Kidney (tissue), 22 donors: ENCODE measurements at places on chromosomes 1 and 21. TPM values are rescaled to one million over a fixed set of nuclear protein-coding genes. Genes with fewer than 3 reads are reported as not detected.

GRCh38 chr1:211616231-211616964 lies 37.4 kb upstream of the SLC30A1 start:
- DNase-seq = no peak
- no peaks in the 10 kb centered on the region for H3K36me3 ChIP-seq
- no peaks in the 10 kb centered on the region for H3K4me1 ChIP-seq
- no peak overlapping the region for H3K27ac ChIP-seq
- H3K4me3 ChIP-seq = no peak overlapping the region

The KRTAP12-2 gene
- not detected for total RNA-seq

The SYCP1 gene
- not detected for total RNA-seq

The FCRL5 gene
- 10.3 TPM for total RNA-seq

GRCh38 chr1:167333124-167333523 lies 112.4 kb downstream of the POU2F1 start:
- H3K36me3 ChIP-seq = no peaks in the 10 kb centered on the region
- H3K27ac ChIP-seq = no peak overlapping the region
- no peaks in the 10 kb centered on the region for H3K27me3 ChIP-seq
- no peak for DNase-seq
- H3K4me3 ChIP-seq = no peak overlapping the region

GRCh38 chr1:226220473-226221189 lies 2.8 kb upstream of the MIXL1 start:
- no peaks in the 10 kb centered on the region for H3K4me1 ChIP-seq
- H3K27ac ChIP-seq = no peak overlapping the region
- DNase-seq = no peak
- no peaks in the 10 kb centered on the region for H3K36me3 ChIP-seq
- H3K27me3 ChIP-seq = peaks cover 5% of the 10 kb centered on the region

The TDRD10 gene
- total RNA-seq = 4.7 TPM
